ENCODE measurements at places on chromosomes 2 and 18.
A peak's percentile ranks its signal among the peaks of the same experiment; 100 is the strongest.

- no peak for DNase-seq
These were observed 5.7 kb upstream of the MBP start for GRCh38 chr18:77138270-77138669.

GRCh38 chr2:237459226-237459625 is 27.8 kb upstream of the MLPH start:
- no peak for DNase-seq

- DNase-seq: no peak
These were observed 32.1 kb upstream of the RHOB start for GRCh38 chr2:20414806-20415205.

- no peak for DNase-seq
These were observed 2.9 kb downstream of the KLHL29 start for GRCh38 chr2:23387845-23388244.

DNA sequence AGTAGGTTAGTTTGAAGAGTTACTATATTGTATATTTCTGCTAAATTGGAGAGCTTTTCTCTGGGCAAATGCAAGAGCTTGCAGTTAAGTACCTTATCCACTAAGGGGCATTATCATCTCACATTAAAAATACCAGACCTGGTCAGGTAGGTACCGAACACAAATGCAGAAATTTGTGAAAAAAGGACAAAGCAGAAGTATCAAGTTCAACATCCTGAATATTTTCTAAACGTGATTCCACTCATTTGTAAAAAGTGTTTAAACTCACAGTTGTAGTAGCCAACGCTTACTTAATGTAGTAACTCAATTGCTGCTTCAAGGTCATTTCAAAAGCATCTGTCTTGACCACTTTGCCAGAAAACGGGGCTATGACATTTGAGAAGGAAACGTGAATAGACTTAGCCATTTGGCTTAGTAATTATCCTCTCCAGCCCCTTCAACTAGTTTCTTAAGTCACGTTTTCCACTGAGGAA is 52.1 kb downstream of the CYRIA start:
- no peak for DNase-seq

- DNase-seq: peak; percentile 50
These were observed 265.1 kb downstream of the HAUS1 start for GRCh38 chr18:46369323-46369722.
